IPS DF 6.9 (cell line): ENCODE measurements at places on chromosomes 2 and 18.

DNA sequence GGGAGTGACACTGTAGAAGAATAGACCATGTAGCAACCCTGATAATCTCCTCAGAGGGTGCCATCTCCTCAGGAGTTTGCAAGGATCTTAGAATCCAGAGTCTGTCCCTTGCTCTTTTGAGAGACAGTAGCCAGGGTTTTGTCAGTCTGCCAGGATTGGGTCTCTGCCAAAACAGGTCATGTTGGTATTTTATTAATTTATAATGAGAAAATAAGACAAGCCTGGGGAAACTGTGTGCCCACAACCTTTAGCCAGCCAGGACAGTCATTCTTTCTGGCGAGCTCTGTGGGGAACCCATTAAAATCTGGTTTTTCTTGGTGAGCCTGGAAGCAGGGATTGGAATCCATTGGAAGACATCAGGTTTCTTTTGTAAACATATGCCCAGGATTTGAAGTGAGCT is 78.6 kb downstream of the PTPRM start:
- DNase-seq: no peak

GRCh38 chr2:75545922-75546321 is 14.8 kb downstream of the EVA1A start:
- DNase-seq: no peak

DNA sequence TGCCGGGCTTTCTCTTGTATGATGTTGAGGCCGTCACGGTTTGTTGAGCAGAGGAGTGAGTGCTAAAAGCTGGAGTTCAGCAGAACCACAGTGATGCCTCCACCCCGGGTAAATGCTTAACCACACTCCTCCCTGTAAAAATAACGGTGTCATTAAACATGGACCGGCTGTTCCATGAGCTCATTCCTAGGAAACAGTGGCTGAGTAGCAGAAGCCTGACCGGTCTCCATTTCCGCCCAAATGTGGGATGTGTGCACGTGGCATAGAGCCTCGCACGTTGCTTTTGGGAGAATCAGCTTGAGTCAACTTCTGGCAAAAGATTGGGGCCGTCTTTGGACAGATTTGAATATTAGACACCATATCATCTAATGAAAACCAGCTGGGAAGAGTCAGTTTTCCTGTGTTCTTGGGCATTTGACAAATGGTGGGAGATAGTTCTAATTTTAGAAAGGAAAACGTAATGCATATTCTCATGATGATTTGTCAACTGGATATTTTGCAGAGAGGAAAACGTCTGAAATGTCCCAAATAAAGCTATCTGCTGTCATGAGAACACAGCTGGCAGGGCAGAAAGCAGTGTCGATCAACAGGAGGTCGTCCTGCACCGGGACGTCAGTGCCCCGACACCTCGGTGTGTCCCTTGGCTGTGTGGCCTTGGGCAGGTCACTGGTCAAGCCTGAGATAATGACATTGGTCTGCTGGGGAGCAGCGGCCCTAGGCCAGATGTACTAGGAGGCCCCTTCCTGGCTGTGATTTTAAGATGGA is 42.4 kb downstream of the LRRFIP1 start:
- DNase-seq: no peak

- DNase-seq: no peak
These were observed 84.0 kb downstream of the RND3 start for GRCh38 chr2:150403457-150403856.
